ENCODE measurements at places on chromosomes 3 and 15. TPM values are rescaled to one million over a fixed set of nuclear protein-coding genes. Genes with fewer than 3 reads are reported as not detected.

Gene ACTRT3
- 1.6 TPM for total RNA-seq

Gene TP53BP1
- total RNA-seq = 87.2 TPM

Gene ANKRD34C
- total RNA-seq = not detected

Gene GOLGA6L1
- total RNA-seq = not detected

Gene NECTIN3
- 39.1 TPM for total RNA-seq

Gene MYRIP
- 1.0 TPM for total RNA-seq

Gene P2RY12
- 0.52 TPM for total RNA-seq

Gene CHRM5
- not detected for total RNA-seq

Gene FANCD2OS
- total RNA-seq = not detected

Gene CASR
- total RNA-seq = not detected

Gene C3orf22
- under 0.01 TPM for total RNA-seq
